CD14-positive monocyte (primary cell): ENCODE measurements at places on chromosomes 16 and 17. TPM values are rescaled to one million over a fixed set of nuclear protein-coding genes. Genes with fewer than 3 reads are reported as not detected.

GRCh38 chr16:19822533-19822932, 62.1 kb downstream of the GPRC5B start:
- no peak for DNase-seq
- no peaks in the 10 kb centered on the region for H3K4me1 ChIP-seq
- no peaks in the 10 kb centered on the region for H3K27me3 ChIP-seq

DNA sequence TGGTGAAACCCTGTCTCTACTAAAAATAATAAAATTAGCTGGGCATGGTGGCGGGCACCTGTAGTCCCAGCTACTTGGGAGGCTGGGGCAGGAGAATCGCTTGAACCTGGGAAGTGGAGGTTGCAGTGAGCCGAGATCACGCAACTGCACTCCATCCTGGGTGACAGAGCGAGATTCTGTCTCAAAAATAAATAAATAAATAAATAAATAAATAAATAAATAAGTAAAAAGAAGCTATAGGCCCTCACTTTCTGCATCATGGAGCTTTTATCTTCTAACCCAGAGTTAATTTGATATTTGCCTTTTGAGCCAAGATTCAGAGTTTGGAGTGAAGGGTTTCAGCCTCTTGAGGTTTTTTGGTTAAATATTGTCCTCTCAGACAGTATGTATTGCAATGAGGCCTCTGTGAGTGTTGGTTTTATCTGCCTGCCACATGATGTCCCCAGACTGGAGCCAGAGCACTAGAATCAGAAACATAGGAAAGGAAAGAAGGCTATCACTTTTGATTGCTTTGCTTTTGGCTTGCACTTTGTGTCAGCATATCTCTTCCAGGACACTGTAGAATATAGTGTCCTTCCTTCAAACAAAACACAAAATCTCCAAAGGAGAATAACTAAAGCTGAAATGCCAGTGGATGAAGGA, 32.5 kb downstream of the RNF135 start:
- H3K27me3 ChIP-seq: peaks cover 2% of the 10 kb centered on the region
- H3K36me3 ChIP-seq: peaks cover 70% of the 10 kb centered on the region
- no peak overlapping the region for H3K27ac ChIP-seq
- DNase-seq: no peak
- H3K4me1 ChIP-seq: peaks cover 11% of the 10 kb centered on the region

- no peak for DNase-seq
- no peak overlapping the region for H3K4me3 ChIP-seq
- no peaks in the 10 kb centered on the region for H3K27me3 ChIP-seq
- no peaks in the 10 kb centered on the region for H3K36me3 ChIP-seq
These were observed 13.3 kb upstream of the CSNK2A2 start for GRCh38 chr16:58211245-58211644.

GRCh38 chr16:64440421-64440831, 681.4 kb downstream of the CDH11 start:
- H3K36me3 ChIP-seq: no peaks in the 10 kb centered on the region
- H3K27me3 ChIP-seq: no peaks in the 10 kb centered on the region
- no peak overlapping the region for H3K4me3 ChIP-seq
- no peak for DNase-seq
- no peak overlapping the region for H3K27ac ChIP-seq

AIPL1 gene
- polyA plus RNA-seq: not detected in 2 replicates
